Hippocampal formation (tissue), 2 donors: ENCODE measurements at places on chromosomes 16 and 17.

GRCh38 chr17:16923097-16923903 is 48.6 kb downstream of the TNFRSF13B start:
- no peak for DNase-seq

- no peak for DNase-seq
Measured at GRCh38 chr17:46264456-46265198, 30.3 kb upstream of the LRRC37A start.

- DNase-seq = no peak
Measured at GRCh38 chr16:67154578-67155294, 3.9 kb upstream of the B3GNT9 start.

DNA sequence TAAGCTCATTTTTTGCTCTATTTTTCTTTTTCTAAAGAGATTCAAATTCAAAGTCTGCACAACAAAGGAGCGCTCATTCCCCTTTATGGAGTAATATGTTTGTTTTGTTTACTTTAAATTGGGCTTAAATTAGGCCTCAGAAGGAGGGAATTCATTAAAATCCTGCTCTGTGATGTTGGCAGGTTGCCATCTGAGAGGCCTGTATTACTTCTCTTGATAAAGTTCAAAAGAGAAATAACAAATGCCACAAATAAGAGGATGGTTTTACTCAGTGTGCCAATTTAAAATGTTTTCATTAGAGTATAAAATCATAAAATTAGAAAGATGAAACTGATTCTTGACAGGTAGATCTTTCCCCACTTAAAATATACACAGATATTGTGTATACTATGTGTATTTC is 54.5 kb upstream of the HLF start:
- DNase-seq = no peak

GRCh38 chr17:28071891-28072606 is 29.6 kb downstream of the NLK start:
- no peak for DNase-seq
